ENCODE measurements at places on chromosomes 13 and 19.

- no peak for DNase-seq
These were observed 90.2 kb downstream of the ATP11A start for GRCh38 chr13:112779856-112780604.

DNA sequence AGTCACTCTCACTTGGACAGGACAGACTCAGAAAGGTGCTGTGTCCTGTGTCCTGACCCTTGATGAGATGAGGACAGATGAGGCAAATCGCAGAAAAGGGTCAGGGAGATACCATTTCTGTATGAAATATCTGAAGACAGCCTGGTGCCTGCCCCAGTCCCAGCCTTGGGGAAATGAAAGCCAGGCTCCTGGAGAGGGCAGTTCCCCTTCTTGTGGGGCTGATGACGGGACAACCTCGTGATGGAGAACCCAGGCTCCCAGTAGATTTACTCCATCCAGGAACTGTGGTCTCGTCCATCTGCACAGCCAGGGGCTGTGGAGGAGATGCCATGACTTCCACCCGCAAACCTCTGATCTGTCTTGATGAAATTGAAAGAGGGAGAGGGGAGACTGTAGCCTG is 13.8 kb downstream of the LILRB1 start:
- DNase-seq = no peak

GRCh38 chr13:64672751-64673150 is 2557.4 kb downstream of the PCDH9 start:
- no peak for DNase-seq

- DNase-seq = no peak
These were observed 175.3 kb downstream of the VWA8 start for GRCh38 chr13:41785402-41786172.

DNA sequence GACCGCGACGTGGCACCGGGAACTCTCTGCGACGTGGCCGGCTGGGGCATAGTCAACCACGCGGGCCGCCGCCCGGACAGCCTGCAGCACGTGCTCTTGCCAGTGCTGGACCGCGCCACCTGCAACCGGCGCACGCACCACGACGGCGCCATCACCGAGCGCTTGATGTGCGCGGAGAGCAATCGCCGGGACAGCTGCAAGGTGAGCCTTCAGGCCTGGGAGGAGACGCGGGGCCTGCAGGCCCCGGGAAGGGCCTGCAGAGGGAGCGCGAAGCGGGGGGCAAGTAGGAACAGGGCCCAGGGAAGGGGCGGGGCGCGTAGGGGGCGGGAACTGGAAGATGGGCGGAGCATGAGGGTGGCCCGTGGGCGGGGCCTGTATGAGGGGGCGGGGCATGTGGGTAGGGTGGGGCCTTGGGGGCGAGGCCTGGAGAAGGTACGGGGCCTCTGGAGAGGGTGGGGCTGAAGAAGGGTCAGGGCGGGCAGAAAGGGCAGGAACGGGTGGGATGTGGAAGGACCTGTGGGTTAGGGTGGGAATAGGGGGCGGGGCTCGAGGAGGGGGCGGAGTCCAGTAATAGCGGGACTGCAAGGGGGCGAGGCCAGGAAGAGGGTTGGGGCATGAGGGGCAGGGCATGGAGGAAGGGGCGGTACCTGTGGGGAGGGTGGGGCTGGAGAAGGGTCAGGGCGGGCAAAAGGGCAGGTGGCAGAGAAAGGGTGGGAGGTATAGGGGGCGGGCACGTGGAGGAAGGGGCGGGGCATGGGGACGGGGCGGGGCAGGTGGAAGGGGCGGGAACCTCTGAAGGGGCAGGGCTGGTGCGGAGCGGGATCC is 2.5 kb downstream of the CFD start:
- peak; percentile 70 for DNase-seq

- DNase-seq = no peak
These were observed 278.3 kb downstream of the KCTD12 start for GRCh38 chr13:76607866-76608265.

DNA sequence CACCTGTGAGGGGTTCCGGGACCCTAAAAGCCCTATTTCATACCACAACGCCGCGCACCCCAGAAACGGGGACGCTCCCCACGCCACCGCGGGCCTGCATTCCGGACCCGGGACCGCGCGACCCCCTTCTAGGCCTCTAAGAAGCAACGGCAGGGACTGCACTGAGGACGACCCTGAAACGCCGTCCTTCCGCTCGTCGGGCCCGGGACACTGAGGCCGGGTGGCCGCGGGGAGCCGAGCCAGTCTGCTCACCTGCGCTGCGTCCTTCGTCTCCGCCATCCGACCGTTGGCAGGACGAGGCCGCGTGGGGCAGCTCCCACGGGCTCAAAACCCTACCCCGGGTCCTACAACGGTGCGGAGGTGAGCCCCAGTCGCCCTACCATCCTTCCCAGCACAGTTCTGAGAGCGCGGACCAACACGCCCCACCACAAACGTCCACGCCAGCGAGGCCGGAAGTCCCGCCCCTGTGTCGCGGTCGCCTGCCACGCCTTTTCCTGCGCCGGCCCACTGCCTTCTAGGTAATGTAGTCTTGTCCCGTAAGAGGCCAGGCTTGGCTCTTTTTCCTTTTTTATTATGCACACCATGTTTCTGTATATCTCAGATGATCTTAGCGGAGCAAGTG is at the start of gene ZNF550:
Gene ZNF550 (minus strand): TSS at position 460 of the 622 bp plus-strand sequence. CDS start 181 bp downstream, at position 279.
- peak; percentile 85 for DNase-seq

DNA sequence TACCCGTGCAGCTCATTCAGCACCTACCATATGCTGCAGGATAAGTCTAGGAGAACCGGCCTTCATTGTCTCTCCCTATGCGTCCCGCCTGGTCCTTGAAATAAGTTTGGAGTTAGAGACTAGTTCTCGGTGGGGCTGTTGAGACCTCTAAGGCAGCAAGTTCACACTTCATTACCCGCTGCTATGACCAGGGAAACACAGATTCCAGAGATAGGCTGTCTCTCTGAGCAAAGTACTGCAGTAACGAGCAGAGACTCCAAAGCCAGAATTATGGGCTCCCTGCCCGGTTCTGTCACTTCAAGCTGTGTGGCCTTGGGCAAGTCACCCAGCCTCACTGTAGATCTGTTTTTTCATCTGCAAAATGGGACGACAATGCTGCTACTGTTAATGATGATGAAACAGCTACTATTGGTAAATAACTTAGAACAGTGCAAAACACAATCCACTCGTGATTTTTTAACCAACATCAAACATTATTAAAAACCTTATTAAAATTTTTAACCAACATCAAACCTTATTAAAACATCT is 184.1 kb downstream of the USP12 start:
- DNase-seq = no peak

- DNase-seq = no peak
These were observed 99.2 kb downstream of the GADD45B start for GRCh38 chr19:2574971-2575630.

All from NCI-H146 (cell line).